ELR (cell line): ENCODE measurements at places on chromosomes 7 and 10.

DNA sequence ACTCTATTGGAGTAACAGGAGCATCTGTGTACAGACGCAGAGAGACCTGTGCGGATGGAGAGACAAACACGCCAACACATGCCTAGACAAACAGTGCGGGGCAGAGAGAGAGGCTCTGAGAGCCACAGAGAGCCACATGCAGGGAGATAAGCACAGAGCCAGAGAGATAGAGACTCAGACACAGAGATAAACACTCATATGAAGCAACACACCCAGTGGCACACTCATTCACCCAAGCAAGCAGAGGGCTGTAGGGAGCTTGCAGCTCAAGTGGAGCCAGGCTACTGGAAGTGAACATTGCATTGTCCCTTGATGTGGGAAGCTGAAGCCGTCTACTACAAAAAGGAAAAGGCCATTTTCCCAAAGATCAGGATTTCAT is 46.6 kb upstream of the PODXL start:
- no peak for DNase-seq

DNA sequence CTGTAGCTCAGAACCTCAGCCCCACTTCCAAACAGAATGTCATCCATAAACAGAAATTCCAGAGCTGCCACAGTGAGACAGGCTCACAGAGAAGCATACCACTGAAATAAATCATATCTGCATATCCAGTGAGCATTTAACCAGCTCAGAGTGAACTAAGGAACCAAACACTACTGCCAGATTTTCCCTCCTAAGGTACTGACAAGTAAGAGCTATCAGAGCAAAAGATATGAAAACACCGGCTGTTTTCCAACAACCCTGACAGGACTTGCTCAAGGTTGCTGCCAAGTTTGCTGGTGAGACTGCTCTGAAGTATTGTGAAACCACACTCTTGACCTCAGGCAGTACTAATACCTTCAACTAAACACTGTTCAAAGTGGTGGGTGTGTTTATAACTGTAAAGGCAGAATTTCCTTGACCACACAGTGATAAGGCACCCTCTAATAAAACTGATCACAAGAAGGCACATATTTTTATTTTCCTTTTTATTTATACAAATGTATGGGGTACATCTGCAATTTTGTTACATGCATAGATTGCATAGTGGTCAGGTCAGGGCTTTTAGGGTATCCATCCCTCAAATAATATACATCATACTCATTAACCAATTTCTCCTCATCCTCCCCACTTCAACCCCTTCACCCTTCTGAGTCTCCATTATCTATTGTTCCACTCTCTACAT is 18.3 kb downstream of the SGMS1 start:
- peak; percentile 87 for DNase-seq

DNA sequence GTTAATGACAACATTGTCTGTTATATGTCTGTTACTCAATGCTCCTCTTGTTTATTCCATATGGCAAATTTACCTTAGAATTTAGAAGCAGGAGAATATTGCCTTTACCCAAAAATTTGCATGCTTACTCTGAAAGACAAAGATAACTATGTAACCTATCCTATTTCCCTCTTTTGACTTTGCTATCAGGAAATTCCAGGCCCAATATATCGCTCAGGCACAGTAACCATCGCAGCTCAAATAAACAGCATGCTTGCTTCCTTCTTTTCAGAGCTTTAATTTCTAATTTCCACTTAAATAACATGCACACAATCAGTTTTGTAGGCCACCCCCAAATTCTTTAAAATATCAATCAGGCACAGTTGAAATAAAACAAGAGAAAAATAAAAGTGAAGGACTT is 57.8 kb downstream of the EBLN1 start:
- no peak for DNase-seq

GRCh38 chr10:59887972-59888640 is 18.2 kb downstream of the CCDC6 start:
- DNase-seq = no peak

- DNase-seq = no peak
Measured at GRCh38 chr7:64636386-64636785, 29.5 kb upstream of the ZNF107 start.

- peak; percentile 74 for DNase-seq
Measured at GRCh38 chr7:35801392-35802101, 690 bp downstream of the SEPTIN7 start.

DNA sequence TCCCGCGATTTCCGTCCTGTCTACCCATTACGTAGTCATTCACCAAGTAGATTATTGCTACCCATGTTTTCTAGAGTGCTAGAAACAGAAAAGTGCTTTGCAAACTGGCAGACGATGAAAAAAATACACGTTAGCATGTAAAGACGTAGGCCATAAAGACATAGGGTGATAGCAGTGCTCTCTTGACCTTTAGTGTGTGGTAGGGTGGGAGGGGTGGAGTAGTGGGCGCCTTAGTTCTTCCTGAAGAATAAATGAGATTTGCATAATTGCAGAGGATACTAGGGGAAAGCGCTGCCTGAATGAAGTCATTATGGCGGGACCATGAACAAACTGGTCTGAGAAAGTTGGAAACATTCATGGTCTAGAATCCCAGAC is 948 bp downstream of the ZNF485 start:
- no peak for DNase-seq

GRCh38 chr10:124344931-124345330 is 73.8 kb downstream of the OAT start:
- DNase-seq = no peak

GRCh38 chr10:106595281-106595680 is 569.2 kb downstream of the SORCS1 start:
- DNase-seq = no peak

DNA sequence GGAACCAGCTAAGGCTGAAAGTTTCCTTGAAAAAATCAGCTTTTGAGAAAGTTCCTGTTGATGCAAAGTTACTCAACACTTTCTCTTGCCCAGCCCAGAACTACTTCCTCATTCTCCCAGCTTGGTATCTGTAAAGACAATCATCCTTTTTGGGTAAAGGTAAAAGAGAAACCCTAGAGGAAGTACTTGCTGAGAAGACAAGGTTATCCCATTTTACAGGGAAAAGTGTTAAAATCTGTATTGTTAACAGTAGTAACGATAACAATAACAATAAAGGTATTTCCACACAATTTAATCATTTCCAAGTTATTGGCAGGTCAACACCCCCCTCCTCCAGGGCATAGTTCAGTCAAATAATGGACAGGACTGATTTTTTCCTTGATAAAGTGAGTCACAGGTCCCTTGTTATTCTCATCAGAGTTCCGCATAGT is 2.4 kb downstream of the ALOX5 start:
- DNase-seq = no peak

DNA sequence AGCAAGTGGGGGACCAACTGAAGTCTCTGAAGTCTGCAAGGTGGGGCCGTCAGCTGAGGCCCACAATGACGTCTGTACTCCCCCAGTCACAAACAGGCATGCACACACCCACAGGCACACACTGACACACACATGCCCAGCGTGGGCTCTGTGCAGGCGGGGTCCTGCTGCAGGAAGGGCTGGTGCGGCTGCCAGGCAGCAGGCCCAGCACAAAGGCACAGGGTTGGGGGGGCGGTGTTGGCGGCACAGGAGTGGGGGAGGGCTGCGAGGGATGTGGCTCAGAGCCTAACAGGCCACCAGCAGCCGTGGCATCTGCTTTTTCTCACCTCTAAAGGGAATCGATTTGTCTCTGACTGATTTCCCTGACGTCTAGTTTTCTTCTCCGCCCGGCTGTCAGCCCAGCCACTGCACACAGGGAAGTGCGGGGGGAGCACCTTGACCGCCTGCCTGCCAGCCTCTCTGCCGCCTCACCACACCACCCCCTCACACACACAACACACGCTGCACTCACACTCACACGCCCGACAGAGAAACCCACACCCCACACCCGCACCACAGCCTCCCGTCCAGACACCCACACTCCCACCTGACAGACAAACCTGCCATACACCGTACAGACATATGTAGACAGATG is 43.5 kb upstream of the ZMIZ1 start:
- DNase-seq = no peak

- peak; percentile 90 for DNase-seq
Measured at GRCh38 chr10:12333380-12334185, 15.8 kb upstream of the CAMK1D start.

DNA sequence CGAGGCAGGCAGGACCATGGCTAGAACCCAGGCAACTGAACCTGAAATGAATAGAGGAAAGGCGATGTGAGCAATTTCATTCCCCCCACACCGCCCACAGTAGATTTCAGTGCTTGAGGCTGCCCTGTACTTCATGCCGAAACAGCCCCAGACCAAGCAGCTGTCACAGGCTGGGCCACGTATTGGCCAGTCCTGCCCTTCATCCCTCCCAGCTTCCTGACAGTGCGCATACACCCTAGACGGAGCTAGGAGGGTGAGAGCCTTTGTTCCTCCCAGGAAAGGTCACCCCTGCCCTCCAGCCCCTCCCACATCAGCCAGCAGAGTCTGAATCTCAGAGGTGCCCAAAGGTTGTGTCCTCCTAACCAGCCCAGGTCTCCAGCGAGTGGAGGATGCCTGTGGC is 98.8 kb downstream of the ZMIZ1 start:
- DNase-seq = no peak

DNA sequence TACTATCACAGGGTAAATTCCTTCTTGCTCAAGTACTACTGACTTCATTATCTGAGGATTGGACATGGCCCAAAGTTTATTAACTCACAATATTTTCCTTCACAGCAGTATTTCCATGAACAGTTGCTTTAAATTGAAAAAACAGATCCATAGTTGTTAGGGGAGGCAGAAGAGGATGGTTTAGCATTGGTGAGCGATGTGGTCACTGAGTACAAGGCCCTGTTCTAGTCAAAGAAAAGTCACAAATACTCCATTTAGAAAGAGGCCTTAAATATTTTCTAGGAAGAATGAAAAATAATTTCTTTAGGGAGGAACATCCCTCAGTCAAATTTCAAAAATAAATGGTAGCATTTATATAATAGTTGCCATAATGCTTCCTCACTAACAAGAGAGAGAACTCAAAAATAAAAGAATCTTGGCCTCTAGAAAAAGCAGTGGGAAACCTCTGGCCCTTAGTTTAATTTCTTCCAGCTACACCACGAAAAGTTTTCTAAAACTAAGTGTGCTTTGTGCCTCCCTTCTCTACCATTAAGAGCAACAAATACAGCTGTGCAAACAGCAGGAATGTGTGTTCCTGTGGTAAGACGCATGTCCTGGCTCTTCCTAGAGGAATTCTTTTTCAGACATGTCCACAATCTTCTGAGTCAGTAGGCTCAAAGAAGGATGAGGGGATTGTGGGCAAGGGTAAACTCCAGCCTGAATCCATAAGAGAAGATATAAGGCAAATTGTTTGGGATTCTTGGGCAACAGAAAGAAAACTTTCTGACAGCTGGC is 105.7 kb downstream of the HOXA1 start:
- no peak for DNase-seq

GRCh38 chr10:47458466-47459154 is 25.3 kb downstream of the ANXA8 start:
- peak; percentile 89 for DNase-seq

GRCh38 chr7:7099584-7100014 is 82.7 kb upstream of the C1GALT1 start:
- DNase-seq = peak; percentile 95

DNA sequence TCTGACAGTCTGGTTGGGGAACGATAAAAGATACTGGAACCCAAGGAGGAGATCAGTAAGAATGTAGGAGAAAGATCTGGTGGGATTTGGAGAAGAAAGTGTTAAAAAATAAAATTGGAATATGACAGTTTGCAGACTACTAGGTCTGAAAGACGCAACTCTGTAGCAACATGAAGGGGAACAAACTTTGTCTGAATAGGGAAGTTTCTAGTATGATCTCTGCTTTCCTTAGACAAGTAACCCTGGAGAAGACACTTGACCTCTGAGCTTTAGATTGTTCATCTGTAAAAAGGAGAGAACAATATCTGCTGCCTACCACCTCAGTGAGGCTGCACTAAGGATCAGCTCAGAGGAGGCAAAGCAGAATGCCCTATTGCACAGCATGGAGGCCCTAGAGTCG is 3.0 kb upstream of the PRSS1 start:
- DNase-seq = no peak

GRCh38 chr7:157708919-157709295 is 372.1 kb downstream of the DNAJB6 start:
- DNase-seq = no peak

DNA sequence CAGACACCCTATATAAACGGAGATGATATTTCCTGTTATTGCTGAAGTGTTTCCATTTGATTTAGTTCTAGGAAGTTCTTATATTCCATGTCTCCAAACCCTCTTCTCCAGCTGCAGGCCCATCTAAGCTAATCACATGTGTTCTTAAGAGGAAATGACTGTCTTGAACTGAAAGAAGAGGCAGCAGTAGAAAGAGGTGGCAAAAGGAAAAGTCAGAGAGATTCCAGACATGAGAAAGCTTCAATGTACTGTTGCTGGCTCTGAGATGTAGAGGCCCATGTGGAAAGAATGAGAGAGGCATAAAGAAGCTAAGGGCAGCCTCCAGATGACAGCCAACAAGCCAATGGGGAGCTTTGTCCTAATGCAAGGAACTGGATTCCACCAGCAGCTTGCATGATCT is 287.2 kb downstream of the GFRA1 start:
- no peak for DNase-seq

DNA sequence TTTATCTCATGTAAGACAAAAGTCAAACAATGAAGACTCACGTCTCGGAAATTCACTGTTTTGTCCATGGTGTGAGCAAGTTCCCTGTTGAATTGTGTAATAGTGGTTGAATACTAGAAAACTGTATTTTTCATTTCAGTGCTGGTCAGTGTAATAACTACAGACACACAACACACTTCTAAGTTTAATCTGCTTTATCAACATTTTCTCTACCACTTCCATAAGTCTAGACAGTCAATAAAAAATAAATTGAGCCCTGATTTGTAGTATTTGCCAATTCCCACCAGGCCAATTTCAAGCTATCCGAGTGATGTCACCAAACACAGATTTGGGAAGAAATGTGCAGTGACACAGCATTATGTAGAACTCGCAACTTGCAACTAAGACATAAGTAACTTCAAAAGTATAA is 81.9 kb downstream of the GPR141 start:
- DNase-seq = no peak

DNA sequence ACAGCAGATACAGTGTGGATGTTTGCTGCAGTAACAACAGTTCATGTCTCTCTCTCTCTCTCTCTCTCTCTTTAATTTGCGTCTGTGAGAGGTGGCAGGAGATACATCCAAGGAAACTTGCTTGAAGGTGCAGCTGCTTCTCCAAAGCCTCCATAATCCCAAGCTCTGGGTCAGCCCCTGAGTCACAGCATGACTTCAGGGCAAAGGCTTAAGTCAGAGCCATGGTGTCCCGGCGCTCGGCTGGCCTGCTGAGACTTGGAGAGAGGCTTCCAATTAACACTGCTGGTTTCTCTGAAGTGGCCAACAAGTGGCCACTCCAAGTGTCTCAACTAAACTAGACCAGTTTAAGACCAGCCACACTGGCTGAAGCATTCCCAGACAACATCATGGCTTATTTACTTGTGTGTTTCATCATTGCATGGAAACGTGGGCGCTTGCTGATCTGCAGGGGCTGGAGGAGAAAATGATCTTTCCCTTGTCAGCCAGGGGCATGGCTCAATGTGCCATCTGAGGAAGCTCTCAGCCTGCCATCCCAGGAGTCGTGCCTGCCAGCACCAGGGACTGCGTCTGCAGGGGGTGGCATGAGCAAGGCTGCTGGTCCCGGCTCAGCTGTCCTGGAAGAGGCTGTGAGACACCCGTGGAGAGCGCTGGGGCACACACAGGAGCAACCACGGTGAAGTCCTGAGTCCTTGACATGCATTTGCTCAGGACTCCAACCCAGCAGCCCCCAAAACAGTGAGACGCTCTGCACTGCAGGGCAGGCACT is 254.2 kb downstream of the COBL start:
- no peak for DNase-seq

- peak; percentile 66 for DNase-seq
Measured at GRCh38 chr7:103752995-103753394, 236.5 kb downstream of the RELN start.
